ENCODE measurements at places on chromosomes 1 and 21.

DNA sequence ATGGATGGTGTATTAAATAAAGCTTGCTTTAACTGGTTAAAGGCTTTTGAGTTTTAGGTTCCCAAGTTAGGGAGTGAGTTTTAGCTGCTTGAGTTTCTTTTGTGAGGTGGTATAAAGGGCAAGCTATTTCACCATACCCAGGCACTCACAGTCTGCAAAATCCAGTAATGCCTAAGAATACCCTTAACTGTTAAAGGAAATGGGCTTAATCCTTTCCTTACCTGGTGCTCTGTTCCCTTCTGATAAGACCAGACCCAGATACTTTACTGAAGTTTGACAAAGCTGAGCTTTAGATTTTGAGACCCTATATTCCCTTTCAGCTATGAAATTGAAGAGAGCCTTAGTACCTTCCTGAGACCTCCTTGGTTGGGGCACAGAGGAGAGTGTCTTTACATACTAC, 30.3 kb downstream of the MSTO1 start:
- DNase-seq, result no peak

DNA sequence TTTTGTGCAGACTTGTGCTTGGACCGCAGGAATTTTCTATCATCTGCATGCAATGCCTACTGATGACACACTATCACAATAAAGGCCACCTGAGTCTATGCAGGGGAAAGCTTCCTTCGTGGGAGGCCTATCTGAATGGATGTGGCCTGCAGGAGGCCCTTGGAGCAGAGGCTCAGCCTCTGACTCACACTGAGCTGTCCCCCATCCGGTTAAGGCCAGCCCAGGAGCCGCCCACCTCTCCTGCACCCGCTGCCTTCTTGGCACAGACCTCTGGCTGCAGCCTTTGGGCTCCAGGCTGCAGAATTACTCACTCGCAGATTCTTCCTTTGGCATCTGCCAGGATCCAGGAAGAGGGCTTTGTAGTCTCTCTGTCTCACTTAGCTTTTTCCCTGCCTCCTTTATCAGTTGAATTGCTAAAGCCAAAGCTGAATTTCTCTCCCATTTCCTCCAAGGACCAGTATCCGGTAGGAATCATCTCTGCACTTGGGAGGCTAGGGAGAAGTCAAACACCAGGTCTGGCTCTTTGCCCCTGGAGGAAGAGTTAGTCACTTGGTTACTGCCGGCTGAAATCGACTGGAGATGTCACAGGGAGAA, 65.1 kb upstream of the JUN start:
- no peak for DNase-seq

GRCh38 chr1:188463919-188464318, 1635.2 kb downstream of the PLA2G4A start:
- no peak for DNase-seq

DNA sequence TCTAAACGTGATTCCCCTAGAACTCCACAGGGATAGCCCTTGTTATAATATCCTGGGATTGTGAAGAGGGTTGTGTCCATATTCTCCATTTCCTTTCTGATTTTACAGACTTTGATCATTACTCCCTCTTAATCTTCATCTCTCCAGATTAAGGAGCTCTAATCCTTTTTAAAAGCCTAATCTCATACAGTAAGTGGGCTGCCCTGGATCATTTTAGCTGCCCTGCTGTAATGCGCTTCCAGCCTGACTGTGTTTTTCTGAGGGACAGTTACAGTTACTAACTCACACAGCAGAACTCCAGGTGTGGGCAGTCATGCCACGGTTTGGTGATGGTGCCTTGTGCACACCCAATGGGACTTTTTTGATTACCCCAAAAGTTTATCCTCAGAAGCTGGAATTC, 33.5 kb downstream of the PROX1 start:
- no peak for DNase-seq
